CD4-positive, alpha-beta T cell treated with Interleukin-15 for 4 hours (primary cell): ENCODE measurements at places on chromosomes 5 and 9.
A peak's percentile ranks its signal among the peaks of the same experiment; 100 is the strongest.

DNA sequence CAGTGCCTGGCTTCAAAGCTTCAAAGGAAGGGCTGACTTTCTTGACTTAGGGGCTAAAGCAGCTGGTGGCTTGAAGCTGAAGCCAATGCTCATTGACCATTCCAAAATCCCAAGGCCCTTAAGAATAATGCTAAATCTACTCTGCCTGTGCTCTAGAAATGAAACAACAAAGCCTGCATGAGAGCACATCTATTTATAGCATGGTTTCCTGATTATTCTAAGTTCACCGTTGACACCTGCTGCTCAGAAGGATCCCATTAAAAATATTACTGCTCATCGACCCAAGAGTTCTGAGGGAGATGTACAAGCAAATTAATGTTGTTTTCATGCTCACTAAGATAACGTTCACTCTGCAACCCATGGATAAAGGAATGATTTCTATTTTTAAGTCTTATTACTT lies 6.7 kb downstream of the TMEM174 start:
- DNase-seq = no peak

DNA sequence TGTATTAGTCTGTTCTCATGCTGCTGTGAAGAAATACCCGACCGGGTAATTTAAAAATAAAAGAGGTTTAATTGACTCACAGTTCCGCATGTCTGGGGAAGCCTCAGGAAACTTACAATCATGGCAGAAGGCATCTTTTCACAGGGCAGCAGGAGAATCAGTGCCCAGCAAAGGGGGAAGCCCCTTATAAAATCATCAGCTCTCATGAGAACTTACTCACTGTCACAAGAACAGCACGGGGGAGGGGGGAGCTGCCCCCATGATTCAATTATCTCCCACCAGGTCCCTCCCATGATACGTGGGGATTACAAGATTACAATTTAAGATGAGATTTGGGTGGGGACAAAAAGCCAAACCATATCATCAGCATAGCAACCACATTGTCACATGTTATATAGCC lies 102.5 kb downstream of the GPBP1 start:
- no peak for DNase-seq

- DNase-seq = no peak
Measured at GRCh38 chr5:180070756-180071530, 616 bp downstream of the RNF130 start.

- DNase-seq = no peak
Measured at GRCh38 chr5:62327138-62328053, 21.4 kb downstream of the KIF2A start.

GRCh38 chr9:123034881-123035510 lies 1.5 kb downstream of the GPR21 start:
- no peak for DNase-seq

GRCh38 chr5:129097498-129098296 lies 3.1 kb downstream of the ISOC1 start:
- DNase-seq = no peak

- DNase-seq = peak; percentile 80
Measured at GRCh38 chr5:151150471-151151262, 6.9 kb downstream of the ANXA6 start.

- no peak for DNase-seq
Measured at GRCh38 chr5:151870820-151871219, 53.8 kb downstream of the GLRA1 start.

DNA sequence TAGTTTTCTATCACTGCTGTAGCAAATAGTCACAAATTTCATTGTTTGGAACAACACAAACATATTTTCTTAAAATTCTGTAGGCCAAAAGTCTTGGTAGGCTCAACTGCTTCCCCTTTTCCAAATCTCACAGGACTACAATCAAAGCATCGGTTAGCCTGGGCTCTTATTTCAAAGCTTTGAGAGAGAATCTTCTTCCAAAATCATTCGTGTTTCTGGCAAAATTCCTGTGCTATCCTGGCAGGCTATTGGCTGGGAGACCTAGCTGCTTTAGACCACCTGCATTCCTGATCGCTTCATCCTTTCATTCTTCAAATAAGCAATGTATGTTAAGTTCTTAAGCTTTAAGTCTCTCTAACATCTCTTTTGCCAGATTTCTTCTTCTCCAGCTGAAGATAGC lies 629.8 kb upstream of the CDH18 start:
- DNase-seq = no peak

- DNase-seq = no peak
Measured at GRCh38 chr5:37619353-37619752, 220.5 kb downstream of the GDNF start.
